ENCODE measurements at places on chromosomes 11 and 22. TPM values are rescaled to one million over a fixed set of nuclear protein-coding genes. Genes with fewer than 3 reads are reported as not detected.

- no peak for DNase-seq
Measured at GRCh38 chr11:131685906-131686305, 315.5 kb downstream of the NTM start.

DNA sequence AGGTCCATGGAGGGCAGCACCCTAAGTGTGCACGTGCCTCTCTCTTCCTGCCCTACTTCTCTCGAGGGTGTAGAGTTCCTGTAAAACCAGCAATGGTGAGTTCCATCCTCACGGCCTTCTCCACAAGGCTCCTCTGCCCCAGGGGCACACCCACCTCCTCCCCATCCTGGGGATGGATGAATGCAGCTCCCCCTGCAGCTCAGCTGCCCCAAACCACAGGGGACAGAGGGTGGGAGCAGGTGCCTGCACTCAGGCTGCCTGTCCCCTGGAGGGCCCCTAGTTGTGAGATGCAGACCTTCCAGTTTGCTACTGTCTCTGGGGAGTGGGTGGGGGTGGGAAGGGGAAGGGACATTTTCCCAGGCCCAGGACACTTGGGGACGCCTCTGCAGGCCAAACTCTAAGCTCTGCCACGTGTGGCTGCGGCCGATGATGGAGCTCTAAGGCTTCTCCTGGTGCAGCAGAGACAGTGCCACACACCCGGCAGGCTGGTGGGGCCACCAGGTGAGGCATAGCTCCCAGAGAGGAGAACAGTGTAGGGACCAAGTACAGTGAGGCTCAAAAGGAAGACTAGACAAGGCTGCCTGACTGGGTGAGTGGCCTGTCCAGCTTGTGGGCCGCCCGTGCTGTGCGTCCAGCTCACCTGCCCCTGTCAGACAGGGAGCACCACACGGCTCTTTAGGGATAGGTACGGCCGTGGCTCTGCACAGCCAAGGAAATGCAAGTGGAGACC is 540.9 kb downstream of the TBC1D22A start:
- DNase-seq, result no peak

PIWIL4 gene
- 0.52 TPM for total RNA-seq

DNA sequence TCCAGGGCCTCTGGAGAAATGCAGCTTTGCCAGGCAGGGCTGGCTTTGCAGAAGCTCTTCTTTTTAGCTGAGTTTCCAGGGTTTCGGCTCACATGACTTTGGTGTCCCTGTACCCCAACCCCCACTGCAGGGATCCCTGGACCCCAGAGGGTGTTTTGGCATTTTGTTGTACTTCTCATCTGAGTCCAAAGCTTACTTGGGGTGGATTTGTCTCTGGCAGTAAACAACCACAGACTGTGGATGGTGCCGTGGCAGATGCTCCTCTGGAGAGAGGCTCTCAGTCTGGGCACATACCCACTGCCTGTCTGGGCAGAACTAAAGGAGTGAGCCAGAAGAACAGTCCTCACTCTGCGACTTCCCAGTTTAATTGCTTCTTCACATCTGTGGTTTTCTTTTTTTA is 49.6 kb downstream of the COMMD9 start:
- DNase-seq, result no peak

DNA sequence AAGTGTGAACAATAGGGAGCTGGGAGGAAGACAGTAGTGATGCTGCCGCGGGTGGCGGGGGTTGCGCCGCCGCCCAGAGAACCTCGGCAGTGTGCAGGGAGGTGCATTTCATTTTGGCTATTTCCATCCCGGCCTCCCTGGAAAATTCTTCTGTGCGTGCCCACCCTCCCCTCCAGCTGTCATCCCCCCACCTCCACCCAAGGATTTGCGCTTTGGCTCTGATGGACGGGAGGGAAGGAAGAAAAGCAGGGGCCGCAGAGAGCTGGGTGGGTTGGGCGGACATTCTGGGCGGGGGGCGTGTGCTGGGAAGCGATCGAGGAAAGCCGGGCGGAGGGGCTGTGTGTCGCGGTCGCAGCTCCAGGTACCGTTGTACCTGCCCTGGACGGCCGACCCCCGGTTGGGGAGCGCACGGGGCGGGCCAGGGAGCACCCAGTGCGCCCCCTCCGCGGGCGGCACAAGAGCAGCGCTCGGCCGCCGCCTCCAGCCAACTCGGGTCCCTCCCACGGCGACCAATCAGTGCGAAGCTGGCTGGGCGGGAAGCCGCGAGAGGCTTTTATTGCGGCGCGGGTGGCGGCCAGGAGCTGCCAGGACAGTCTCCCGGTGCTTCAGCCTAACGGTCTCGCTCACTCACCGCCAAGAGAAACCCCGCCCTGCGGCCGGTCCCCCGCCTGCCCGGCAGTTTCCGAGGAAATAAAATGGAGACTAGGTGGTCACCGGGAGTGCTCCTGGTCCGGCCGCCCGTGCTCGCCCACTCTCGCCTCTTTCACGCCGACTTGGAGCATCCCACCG is 1.6 kb downstream of the NCAM1 start:
- no peak for DNase-seq

MMP27 gene
- not detected for total RNA-seq

HEPHL1 gene
- 0.19 TPM for total RNA-seq

DNA sequence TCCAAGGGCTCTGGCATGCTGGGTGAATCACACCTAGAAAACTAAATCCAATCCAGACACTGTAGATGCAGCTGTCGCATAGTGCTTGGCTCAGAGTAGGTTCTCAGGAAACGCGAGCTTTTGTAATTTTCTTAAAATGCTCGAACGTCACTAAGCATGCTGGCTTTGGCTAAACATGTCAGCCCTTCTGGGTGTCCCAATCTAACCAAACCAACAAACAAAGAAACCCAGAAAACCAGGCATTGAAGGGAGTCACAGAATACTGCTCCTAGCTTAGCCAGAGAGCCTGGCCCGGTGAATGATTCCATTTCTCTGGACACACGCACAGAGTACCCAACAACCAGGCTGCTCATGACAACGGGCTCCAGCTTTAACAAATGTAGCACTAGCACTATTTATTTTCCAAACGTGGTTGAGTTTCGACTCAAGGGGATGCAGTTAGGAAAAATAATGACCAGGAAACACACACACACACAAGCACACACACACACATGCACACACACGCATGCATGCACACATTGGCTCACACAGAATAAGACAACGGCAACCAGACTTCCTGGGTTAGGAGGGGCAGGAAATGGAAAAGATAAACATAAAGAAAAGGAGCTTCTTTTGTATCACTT is 492.6 kb downstream of the MIAT start:
- no peak for DNase-seq

- no peak for DNase-seq
Measured at GRCh38 chr11:17747131-17747955, 12.8 kb downstream of the KCNC1 start.

All from H1 (cell line).